ENCODE measurements at places on chromosomes 7 and 10.

DNA sequence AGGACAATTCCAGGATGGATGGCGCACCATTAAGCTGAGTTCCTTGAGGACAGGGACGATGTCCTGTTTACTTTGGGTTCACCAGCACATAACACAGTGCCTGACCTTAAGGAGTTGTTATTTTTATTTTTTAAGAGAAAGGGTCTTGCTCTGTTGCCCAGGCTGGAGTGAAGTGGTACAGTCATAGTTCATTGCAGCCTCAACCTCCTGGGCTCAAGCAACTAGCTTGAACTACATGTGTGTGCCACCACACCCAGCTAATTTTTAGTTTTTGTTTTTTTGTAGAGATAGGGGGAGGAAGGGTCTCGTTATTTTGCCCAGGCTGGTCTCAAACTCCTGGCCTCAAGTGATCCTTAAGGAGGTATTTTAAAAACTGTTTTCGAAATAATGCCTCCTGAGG lies 1.7 kb upstream of the CALU start:
- no peak for DNase-seq

DNA sequence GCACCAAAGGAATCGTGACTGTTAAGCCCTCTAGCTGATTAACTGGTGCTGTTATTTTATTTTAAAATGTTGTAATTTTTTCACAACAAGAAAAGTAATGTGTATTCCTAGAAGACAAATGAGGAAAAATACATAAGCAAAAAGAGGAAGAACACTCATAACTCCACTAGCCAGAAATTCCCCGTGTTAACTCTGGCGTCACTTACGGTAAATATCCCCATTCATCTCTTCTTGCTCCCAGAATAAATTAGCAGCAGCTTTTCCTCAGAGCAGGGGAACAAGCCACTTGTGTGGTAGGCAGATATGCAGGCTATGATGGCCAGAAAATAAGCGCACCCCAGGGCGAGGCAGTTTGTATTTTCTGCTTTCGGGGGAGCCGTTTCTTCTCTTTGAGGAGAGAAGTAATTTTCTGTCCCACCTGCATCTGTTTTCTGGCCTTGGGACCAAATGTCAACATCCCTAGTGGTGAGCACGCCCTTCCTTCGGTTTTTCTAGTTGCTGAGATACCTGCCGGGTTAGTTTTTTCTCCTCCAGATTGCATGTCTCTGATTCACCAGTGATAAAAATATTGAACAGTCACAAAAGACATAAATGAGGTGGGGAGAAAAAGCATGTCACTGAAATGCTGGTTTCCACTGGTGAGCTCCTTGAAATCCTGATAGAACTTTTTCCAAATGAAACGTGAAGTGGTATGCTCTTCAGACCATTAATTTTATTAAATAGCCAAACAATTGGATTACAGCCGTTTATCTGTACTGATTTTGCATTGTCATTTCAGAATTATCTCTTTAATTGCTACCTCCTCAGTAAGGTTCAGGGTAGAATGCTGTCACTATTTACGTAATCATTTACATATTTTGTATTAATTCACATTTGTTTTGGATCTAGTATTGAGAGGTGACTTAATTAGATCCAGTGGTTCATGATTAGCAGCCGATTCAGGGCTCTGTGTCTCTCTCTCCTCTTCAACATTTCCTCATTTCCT lies 268.1 kb downstream of the CAMK1D start:
- no peak for DNase-seq

DNA sequence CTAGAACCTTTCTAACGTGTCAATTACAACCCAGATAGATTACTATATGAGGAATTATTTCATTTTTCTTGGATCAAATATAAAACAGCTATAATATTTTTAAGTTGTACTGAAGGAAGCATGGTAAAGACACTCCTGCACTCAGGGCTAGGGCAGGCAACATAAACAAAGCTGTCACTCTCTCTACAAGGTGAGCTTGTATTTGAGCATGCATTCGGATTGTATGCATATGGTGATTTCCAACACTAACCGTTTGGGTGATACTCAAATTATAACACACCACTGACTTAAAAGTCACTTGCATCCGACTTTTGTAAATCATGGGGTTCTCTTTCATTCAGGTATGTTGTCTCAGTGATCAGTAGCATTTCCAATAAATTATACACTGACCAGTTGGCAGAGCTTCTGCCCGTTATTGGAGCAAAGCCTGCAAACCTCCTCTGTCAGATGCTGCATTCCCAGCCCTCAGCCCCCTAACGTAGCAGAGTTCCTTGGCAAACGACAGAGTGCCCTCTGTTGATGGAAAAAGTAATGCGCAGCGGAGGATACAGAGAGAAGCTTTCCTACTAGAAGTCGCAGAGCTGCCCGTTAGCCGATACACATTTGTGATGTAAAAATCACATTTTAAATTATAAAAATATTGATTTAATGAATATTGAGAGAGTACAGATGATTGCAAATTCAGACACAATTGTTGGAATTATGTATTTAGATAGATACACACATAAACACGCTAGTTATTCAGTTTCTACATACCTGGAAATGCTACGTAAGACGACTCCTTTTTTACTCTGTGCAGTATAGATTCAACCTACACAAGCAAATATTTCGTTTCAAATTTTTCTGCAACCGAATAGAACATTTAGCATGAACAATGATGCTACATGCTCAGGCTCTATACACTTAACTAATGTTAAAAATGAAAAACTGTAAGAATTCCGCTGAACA lies 173.9 kb upstream of the SP4 start:
- DNase-seq, result no peak

DNA sequence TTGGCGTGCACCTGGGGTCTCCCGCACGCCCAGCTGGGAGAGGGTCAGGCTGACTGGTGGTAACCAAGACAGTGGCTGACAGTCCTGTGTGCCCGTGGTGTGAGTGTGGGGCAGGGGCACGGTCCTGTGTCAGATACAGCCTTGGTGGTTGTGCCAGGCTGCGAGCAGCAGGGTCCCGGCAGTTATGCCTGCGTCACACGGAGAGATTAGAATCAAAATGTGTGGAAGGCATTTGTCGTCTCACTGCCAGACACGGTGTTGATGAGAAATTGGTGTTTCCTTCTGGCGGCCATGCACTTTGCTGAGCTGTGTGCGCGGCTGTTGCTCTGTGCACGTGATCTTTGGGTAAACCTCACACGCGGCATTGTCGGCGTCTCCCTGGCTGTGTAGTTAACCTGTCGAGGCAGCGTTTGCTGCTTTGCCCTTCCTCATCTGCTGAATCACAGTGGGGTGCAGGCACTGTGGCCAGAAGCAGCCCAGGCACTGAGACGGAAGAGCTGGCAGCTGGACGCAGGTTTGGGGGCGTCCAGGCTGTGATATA lies 87.7 kb downstream of the NKX6-2 start:
- DNase-seq, result no peak

DNA sequence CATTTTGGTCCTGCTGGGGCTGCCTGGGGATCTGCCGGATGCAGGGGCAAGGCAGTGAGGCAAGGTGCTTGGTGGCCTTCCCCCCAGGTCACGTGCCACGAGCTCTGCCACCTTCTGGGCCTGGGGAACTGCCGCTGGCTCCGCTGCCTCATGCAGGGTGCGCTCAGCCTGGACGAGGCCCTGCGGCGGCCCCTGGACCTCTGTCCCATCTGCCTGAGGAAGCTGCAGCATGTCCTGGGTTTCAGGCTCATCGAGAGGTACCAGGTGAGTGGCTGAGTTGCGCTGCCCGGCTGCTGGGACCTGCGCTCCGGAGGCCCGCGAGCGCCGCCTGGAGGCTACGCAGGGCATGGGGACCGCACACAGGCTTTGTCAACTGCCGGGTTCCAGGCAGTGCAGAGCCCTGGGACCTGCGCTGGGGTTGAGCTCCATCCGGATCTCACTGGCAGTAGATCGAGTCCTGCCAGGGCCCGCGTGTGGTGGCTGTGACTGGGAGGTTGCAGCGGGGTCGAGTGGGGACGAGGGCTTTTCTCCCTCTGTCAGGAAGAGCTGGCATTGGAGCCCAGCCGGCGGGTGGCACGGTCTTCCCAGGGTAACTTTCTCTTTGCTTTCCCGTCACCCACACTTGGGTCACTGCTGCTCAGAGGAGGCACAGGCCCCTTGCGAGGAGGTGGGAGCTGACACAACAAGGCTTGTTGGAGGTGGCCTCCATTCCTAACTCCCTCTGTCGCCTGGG lies 21.7 kb downstream of the AMZ1 start:
- DNase-seq, result peak; percentile 53

DNA sequence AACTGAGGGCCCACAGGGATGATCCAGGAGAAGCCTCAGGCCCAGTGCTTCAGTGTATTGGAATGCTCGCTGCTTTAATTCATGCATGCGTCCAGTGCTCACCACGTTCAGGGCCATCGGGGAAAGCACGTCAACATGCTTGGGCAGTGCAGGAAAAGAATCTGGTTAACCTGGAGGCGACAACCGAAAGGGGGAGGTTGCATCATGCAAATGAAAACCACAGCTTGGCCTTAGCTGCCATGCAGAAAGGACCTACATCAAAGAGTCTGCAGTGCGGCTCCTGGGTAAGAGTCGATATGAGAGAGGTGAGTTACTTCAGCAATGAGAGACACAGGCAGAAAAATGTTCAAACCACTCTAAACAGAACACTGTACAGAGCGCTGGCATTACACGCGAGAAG lies 440.1 kb downstream of the KCNMA1 start:
- DNase-seq, result no peak

GRCh38 chr7:47962262-47962661 lies 14.0 kb upstream of the PKD1L1 start:
- DNase-seq, result no peak

GRCh38 chr10:127441350-127442219 lies 107.5 kb upstream of the NPS start:
- no peak for DNase-seq

DNA sequence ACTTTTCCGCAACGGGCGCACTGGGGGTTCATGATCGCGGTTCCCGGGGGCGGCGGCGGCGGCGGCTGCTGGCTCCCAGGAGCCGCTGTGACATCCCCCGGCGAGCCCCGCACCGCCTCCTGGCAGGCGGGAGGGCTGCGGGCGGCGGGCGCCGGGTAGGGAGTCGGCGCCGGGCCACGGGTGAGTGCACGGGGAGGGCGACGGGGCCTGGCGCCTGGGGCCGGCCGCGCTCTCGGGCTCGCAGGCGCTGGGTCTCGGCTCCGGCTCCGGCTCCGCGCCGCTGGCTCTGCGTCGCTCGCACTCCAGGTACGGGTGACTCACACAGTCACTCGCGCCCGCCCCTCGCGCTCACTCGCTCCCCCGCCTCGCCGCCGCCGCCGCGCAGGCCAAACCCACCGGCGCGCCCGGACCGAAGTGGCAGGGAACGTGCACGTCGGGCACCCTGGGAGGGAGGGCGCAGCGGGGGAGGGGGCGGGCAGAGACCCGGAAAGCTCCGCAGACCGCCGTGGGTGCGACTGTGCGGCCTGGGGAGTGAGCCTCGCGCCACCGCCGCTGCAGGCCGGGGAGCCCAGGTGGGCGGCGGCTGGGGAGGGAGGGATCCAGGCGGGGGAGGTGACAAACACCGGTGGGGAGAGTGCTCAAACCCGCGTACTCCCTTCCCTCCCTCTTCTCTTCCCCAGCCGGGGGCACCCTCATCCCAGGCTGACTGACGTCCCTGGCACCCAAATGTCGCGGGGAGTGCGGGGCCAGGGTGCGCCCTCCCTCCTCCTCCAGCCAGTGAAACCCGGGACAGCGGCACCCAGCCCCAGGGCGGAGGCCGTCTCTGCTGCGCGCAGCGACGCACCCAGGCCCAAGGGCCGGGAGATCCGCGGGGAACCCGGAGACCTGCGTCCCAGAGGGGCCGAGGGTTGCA lies 276.9 kb upstream of the NEBL start:
- DNase-seq, result no peak

- no peak for DNase-seq
Measured at GRCh38 chr7:142401951-142402350, 144.1 kb upstream of the PRSS58 start.

DNA sequence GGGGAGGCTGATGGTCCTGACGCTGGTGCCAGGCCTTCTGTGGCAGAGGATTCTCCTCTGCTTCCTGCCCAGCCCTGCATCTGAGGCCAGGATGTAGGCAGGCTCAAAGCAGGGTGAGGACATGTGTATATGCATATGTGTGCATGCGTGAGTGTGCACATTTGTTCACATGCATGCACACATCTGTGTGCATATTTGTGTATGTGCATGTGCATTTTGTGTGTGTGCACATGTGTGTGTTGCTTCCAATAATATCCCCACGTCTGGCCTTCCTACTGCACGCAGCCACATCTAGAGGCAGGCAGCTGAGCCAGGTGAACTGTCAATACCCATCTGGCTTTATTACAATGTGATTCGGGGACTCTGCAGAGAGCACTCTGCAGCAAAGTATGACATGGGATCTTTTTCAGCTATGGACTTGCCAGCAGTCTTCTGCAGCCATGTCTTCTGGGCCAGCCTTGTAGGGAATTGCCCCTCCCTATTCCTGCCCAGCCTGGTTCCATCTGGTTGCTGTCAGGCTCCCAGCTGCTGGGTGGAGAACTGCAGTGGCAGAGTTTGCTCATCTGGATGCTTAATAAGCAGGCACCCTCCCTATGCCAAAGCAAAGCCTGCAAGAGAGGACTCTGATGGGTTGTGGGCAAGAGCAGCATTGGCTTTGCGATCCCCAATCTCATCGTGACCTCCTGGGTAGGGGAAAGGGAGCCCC lies 140.7 kb downstream of the PFKFB3 start:
- no peak for DNase-seq

DNA sequence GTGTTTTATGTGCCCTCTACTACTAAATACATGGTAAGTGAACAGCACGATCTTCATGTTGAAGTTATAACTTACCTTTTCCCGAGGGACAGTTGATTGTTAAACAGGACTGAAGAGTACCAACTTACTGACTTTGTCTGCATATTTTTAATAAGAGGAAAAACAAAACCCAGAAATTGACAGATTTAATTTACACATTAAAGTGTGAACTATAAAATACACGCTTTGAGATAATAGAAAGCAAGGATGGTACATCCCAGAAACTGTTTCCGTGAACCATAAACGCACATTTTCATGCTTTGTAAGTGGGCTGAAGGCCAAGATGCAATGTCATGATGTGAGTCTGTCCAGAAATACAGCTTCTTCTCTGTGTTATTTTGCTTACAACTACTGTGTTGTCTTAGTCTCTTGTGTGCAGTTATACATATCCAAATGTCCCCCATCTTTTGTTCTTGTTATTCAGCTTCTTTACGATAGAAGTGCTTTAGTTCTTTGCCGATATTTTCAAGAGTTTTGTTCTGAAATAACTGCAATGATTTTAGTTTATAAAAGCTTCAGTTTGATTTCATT lies 190.1 kb downstream of the MLLT10 start:
- DNase-seq, result no peak

GRCh38 chr7:92590711-92591310 lies 621 bp upstream of the FAM133B start:
- no peak for DNase-seq

- DNase-seq, result no peak
Measured at GRCh38 chr10:18194634-18195033, 54.4 kb downstream of the CACNB2 start.

All from stimulated activated CD8-positive, alpha-beta memory T cell treated with anti-CD3 and anti-CD28 coated beads, Interleukin-15, amount 100 ng/mL, for 1 hour (primary cell).